Renal pelvis (tissue), 12 donors: ENCODE measurements at places on chromosomes 5 and 9. TPM values are rescaled to one million over a fixed set of nuclear protein-coding genes. Genes with fewer than 3 reads are reported as not detected.

GDA gene
- 0.34 TPM for polyA plus RNA-seq

ADGRD2 gene
- polyA plus RNA-seq = 0.37 TPM

LCP2 gene
- polyA plus RNA-seq = 3.0 TPM

ECM2 gene
- polyA plus RNA-seq = 10.5 TPM

CBY3 gene
- polyA plus RNA-seq = 0.99 TPM

IL13 gene
- not detected for polyA plus RNA-seq

TPM2 gene
- polyA plus RNA-seq = 160 TPM

BTNL8 gene
- polyA plus RNA-seq = 0.34 TPM

GARIN3 gene
- polyA plus RNA-seq = not detected

CAMK2A gene
- 6.4 TPM for polyA plus RNA-seq

OR1J1 gene
- polyA plus RNA-seq = not detected

ZFP2 gene
- polyA plus RNA-seq = 8.3 TPM

HOMER1 gene
- 21.1 TPM for polyA plus RNA-seq

PCDHAC1 gene
- 0.06 TPM for polyA plus RNA-seq

CCL27 gene
- polyA plus RNA-seq = 0.37 TPM

BARX1 gene
- 0.86 TPM for polyA plus RNA-seq

NR2F1-AS1 gene
- polyA plus RNA-seq = 46.5 TPM

SYNPO gene
- polyA plus RNA-seq = 111 TPM

OLFM1 gene
- 3.4 TPM for polyA plus RNA-seq

IRGM gene
- polyA plus RNA-seq = 1.1 TPM

ROR2 gene
- polyA plus RNA-seq = 20.6 TPM

QRFP gene
- 0.56 TPM for polyA plus RNA-seq
